Spinal cord (tissue), 10 donors: ENCODE measurements at places on chromosomes 2 and 18.

DNA sequence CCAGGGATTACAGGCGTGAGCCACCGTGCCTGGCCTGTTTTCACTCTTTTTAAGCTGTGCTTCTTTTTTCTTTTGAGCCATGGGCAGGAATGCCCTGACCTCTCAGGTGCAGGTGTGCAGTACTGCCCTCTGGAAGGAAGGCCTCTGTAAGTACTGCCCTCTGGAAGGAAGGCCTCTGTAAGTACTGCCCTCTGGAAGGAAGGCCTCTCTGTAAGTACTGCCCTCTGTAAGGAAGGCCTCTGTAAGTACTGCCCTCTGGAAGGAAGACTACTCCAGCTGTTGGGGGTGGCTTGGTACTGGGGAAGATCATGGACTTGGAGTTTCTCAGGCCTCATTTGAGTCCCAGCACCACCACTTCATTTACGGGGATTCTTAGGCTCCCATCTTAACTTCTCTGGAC lies 248.5 kb upstream of the ID2 start:
- no peak for DNase-seq

- DNase-seq, result no peak
Observed at GRCh38 chr18:7190547-7191156, 40.2 kb upstream of the LRRC30 start.

GRCh38 chr18:68769461-68769860 lies 28.4 kb upstream of the CCDC102B start:
- DNase-seq, result no peak

DNA sequence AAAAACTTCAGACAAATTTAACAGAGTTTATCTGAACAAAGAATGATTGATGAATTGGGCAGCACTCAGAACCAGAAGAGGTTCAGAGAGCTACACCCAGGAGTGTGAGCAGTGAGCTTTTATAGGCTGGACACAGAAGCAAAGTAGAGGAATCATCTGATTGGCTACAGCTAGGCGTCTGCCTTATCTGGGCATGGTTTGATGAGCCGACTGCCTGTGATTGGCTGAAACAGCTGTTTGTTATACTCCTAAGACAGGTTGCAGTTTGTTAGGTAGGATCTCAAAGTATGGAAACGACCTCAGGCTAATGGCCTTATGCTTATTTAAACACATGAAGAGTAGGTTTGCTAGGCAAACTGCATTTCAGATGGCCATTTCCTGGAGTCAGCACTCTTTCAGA lies 188.9 kb downstream of the MYO1B start:
- no peak for DNase-seq

- DNase-seq, result no peak
Observed at GRCh38 chr2:84972207-84972783, 1.3 kb downstream of the KCMF1 start.

- no peak for DNase-seq
Observed at GRCh38 chr2:171143670-171144062, 17.0 kb downstream of the TLK1 start.

DNA sequence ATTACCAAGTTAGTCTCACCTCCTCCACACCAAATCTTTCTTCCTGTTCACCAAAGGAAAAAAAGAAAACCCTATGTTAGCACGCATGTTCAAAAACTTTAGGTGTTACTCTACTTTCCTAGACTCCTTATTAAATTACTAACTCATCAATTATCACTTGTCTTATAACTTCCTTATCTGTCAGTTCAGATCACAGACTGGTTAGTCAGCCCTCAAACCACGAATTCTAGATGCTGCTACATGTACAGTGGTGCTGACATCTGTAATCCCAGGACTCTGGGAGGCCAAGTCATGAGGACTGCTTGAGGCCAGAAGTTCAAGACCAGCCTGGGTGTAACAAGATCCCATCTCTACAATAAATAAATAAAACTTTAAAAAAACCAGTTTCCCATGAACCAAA lies 3.5 kb downstream of the YWHAQ start:
- no peak for DNase-seq

GRCh38 chr2:57443086-57443485 lies 603.5 kb upstream of the VRK2 start:
- DNase-seq, result no peak

DNA sequence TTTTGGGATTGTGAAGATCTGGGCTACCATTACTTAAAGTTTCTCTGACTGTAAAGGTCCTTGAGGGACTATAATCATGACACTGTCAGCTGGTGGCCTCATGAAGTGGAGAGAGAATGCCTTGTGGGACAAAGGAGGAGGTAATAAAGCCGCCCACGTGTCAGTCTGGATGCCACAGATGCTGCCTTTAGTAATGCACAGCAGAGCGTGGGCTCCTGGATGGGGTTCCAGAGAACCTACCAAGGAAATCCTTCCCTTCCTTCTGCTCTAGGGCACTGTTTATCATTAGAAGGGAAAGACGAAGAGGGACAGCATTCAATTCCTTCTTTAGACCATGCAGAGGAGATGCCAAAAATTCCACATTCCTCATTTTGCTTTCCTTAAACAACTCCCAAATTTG lies 63.5 kb downstream of the COL5A2 start:
- DNase-seq, result no peak

GRCh38 chr2:43003702-43004101 lies 211.3 kb upstream of the HAAO start:
- no peak for DNase-seq

- DNase-seq, result no peak
Observed at GRCh38 chr2:28430788-28431418, 38.2 kb downstream of the FOSL2 start.

- DNase-seq, result no peak
Observed at GRCh38 chr2:45759310-45759851, 107.9 kb downstream of the PRKCE start.
